CD4-positive, alpha-beta T cell (primary cell): ENCODE measurements at places on chromosomes 5 and 9.

GRCh38 chr5:167245868-167246267 lies 1045.6 kb upstream of the WWC1 start:
- no peak for DNase-seq

DNA sequence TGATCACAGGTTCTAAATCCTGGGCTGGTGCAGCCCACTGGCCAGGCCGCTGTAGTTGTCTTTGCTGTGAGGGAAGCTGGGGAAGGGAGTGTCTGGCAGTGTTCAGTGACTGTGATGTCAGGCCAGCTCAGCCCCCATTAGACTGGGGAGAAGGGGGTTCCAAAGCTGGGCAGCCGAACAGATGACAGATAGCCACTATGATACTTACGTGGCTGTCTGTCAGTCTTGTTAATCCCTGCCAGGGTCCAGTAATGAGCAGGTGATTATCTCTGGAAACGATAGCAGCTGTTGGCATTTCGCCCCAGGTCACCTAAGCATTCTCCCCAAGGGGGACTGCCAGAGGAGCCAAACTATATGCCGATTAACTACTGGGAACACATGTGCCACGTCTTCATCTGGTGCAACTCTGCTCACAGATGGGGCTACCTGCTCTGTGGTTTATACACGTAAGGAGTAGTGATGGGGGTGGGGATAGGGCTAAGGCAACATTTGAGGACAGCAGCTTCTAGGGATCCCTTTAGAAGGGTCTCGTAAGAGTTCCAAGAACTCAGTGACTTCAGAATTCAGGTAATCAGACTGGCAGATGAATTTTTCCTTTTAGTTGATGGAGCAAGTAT lies 396.3 kb downstream of the KDM4C start:
- DNase-seq: no peak

DNA sequence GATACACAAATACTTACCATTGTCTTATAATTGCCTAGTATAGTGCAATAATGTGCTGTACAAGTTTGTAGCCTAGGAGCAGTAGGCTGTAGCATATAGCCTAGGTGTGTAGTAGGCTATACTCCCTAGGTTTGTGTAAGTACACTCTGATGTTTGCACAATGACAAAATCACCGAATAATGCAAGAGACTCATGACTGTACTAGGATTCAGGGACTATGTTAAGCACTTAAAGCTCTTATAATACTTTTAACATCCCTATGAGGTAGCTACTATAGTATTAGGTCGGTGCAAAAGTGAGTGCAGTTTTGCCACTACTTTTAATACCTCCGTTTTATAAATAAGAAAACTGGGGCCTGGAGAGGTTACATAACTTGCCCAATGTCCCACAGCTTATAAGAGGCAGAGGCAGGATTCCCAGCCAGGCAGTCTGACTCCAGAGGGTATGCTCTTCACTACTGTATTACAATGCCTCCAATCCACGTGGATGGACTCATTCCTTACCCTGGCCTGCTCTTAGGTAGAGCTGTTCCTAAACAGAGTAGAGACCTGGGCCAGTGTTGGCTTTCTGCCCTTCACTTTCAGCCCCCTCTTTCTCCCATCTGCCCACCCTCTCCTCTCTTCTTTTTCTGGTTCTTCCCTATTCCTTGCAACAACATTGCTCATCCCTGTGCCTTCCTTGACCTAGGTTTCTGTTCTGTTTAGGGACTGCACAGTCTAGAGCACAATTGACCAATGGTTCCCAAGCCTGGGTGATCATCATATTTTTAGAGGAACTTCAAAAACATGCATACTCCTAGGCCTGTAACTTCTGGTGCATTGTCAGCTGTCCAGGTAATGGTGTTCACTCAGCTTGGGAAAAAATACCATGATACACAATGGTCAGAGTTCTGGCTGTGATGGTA lies 114.0 kb downstream of the CARTPT start:
- DNase-seq: no peak

- DNase-seq: no peak
These were observed 224.1 kb downstream of the ACTL7B start for GRCh38 chr9:108631496-108632285.

- DNase-seq: no peak
These were observed 88.4 kb upstream of the FST start for GRCh38 chr5:53392073-53392472.

DNA sequence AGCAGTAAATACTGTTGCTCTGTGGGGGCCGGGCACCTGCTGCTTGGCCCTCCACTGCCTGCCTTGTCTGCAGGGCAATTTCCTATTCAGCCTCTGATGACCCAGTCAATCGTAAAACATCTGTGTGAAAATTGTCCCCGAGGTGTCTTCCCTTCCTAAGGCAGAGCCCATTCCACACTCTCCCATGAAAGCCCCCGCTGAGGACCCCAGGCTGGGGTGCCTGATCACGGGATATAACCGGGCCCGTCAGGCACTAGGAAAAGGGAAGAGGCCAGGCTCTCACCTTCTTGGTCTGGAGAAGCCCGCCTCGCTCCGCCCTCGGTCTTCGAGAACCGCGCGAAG lies 27.2 kb upstream of the SCGB3A1 start:
- DNase-seq: no peak

DNA sequence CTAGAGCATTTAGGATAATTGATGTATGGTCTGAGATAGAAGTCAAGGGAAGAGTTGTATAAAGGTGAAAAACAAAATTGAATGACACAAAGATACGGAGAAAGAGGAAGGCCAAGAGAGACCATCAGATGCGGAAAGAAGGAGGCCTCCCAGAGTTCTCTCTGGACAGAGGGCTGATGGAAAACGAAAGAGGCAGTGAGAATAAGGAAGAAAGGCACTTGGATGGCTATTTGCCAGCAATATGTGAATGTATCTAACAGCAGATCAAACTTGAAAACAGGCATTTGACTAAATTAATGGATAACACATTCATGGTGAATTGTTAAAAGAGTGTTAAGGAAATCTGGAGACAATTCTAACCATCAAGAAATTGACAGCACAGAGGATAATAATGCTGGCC lies 2.4 kb upstream of the DOCK8 start:
- no peak for DNase-seq

DNA sequence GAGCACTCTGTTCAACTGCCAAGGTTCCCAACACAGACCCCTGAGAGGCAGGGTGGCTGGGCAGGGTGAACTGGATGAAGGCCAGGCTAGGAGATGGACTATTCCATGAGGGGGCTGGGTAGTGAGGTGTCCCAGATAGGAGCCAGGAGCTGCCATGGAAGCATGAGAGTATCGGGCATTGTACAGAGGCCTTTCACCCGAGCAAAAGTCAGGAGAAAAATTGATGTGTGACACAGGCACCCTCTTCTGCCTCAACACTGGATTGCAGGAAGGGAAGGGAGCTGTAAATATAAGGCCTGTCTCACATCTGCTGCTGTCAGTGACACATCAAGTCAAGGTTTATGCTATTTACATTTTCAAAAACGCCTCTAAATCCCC lies 74.6 kb downstream of the UBAP1 start:
- DNase-seq: no peak

DNA sequence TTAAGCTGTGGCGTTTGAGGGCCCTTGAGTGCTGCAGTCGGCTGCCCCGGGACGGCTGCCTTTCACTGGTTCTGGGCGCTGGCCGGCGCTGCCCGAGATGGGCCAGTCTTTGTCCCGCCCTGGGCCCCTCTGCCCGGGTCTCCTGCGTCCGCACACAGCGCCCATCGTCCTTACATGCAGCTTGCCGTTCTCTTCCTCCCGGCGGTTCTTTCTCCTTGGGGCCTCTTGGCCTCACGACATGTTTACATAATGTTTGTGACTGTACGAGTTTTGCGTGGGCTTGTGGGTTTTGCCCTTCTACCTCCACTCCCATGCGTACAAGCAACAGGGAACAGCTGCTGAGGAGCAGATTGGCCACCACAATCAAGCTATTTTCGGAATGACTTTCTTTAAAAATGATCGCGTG lies 618 bp downstream of the TNPO1 start:
- DNase-seq: peak; percentile 70

DNA sequence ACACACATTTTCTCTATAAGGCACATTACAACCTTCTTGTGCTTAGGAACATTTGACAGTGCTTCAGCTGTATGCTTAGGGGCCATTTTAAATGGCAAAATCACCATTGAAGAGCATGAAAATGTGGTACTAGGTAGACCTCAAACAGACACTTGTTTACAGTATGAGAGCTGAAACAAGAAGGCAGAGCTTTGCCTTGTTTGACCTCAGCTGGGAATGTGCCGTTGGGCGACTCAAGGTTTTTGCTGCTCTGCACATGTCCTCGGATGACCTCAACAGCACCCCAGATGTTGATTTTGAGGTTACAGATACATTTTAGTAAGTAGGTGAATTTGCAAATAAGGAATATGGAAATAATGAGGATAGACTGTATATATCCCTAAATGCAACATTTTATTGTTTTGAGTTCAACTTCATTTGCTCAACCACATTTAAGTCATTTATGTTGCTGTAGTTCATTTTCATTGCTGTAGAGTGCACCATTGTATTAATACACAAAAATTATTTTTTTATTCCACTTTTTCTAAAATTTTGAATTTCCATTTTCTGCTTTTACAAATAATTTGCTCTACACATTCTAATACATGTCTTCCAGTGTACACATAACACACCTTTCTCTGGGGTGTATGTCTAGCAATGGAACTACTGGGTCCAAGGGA lies 206.8 kb downstream of the NR3C1 start:
- no peak for DNase-seq

DNA sequence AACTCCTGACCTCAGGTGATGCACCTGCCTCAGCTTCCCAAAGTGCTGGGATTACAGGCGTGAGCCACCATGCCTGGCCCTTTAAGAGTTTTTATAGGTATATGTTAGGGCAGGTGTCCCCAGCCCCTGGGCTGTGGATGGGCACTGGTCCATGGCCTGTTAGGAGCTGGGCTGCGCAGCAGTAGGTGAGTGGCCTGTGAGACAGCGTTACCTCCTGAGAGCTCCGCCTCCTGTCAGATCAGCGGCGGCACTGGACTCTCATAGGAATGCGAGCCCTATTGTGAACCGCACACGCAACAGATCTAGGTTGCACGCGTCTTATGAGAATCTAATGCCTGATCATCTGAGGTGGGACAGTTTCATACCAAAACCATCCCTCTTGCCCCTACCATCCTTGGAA lies 173.4 kb downstream of the GOLPH3 start:
- no peak for DNase-seq

- no peak for DNase-seq
These were observed 13.6 kb upstream of the CLK4 start for GRCh38 chr5:178640331-178641045.

- no peak for DNase-seq
These were observed 580.2 kb downstream of the EFNA5 start for GRCh38 chr5:107090506-107090905.

GRCh38 chr5:59039296-59040023 lies 456.6 kb downstream of the RAB3C start:
- DNase-seq: peak; percentile 93

DNA sequence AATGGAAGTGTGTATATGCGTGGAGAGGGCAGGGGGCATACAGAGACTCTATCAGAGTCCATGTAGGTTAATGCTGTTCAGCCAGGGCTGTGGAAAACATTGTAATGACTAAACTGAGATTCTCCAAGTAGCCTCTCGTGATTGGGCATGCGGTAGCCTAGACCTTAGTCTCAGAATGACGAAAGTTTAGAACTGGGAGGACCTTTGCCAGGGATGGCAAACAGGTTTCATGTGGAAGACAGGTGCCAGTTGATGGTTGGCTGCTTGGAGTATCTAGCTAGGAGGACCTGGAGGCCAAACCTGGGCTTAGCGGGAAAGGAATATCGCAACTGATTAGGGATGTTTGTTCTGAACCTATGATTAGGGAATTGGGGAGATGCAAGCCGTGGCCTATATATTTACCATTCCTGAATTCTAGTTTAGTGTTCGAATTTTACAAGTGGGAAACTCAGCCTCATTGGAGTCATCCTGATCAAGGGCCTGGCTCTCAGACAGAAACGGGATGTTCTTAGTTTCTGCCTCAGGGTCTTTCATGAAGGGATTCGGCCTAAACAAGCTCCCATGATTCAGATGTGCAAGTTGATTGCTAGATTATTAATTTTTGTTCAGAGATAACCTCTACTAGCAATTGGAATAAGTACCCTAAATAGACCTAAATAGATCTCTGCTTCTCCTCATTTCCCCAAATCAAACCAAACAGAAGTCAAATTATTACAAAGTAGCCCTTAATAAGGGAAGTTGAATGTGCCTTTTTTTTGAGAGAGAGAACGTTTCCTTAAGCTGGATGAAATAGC lies 26.8 kb upstream of the TJP2 start:
- DNase-seq: no peak

DNA sequence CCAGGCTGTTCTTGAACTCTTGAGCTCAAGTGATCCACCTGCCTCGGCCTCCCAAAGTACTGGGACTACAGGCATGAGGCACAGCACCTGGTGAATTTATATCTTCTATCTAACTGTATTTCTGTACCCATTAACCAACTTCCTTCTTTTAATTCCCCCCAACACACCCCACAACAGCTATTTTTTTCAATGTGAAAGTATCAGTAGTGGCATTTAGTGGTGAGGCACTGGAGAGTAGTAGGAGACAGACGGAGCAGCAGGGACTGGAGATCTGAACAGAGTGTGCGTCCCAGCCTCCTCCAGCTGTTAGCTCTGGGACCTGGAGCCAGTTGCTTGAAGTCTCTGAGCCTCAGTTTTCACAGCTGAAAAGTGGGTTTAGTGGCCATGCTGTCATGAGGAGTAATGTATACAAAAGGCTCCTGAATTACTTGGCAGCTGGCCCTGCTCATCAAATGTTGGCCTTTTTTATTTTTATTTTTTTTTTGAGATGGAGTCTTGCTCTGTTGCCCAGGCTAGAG lies 11.0 kb upstream of the EEIG1 start:
- DNase-seq: no peak

DNA sequence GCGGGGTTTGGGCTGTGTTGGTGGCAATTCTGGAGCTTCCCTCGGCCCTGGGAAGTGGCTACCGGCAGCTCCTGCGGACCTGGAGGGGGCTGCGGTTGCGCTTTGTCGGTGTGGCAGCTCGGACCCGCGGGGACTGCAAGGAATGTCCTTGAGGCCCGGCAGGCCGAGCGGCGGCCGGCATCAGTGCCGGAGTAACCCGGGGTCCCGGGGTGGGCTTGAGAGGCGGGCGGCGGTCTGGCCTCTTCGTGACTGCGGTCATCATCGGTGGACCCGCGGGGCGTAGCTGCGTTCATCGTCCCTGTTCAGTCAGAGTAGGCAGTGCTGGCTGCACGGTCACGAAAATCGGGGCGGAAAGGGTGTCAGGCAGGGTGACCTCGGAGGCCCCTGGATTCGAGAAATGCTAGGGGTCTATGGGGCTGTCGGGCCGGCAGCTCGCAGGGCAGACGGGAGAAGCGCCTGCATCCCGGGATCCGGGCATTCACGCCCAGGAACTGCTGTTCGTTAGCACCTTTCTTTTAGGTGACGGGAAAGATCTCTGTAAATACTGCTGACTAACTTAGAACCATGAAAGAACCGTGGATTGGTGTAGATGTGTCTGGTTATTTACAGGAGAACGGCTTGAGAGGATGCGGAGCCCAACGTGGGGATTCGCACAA lies 474 bp downstream of the HMGCR start:
- no peak for DNase-seq
